OCI-LY7 (cell line): ENCODE measurements at places on chromosomes 16 and 17.

- no peak for DNase-seq
Observed at GRCh38 chr16:76932541-76933211, 258.3 kb upstream of the MON1B start.

- DNase-seq: no peak
Observed at GRCh38 chr16:64531401-64531800, 590.5 kb downstream of the CDH11 start.

DNA sequence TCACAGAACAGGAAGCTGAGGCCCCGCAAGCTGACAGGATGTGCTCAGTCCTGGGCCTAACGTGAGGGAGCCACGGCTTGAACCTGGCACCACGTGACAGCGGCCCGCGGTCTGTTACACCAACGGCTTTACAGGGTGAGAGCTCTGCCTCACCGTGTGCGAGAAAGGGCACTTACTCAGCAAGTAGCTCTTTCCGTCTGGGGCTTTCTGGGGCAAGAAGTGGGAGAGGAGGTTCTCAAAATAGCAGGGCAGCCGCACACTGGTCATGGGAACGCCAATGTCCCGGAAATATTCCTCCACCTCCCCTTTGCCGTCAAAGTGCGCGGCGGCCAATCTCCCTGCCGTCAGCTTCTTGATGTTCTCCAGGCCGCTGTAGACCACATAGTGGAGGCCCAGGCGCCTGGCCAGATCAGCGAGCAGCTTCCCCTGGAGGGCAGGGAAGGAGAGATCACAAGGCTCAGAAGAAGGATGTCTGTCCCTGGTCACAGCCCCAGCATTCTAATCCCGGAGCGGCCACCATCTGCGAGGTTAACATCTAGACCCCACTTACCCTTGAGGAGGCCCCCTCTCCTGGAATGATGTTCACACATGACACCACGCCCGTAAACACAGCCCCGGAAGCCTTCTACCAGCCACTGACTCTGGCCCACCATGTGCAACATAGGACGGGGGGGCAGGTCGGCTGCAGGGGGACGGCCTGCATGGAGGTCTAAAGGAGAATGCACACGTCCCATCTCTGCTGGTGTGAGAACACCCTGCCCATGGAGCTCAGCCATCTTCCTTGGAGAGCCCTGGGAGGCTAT is 8.2 kb downstream of the NMRAL1 start:
- no peak for DNase-seq

DNA sequence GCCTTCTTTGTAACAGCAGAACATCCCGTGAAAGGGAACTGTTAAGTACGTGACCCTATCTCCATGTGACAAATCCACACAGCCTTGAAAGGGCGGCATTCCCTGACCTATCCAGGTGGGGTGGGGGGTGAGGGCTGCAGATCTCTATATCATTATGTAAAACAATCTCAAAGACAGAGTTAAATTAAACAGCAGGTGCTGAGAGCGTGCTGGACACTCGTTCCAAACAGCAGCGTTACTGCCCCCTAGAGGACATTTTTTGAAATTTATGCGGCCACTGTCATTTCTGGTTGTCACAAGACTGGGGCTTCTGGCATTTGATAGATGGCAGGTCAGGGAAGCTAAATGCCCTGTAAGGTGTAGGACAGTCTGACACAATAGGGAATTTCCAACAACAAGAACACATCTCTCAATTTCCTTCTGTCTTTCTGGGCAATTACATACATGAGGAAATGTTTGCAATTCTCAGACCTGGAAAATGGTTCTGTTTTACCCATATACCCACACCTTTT is 6.7 kb upstream of the SLC25A39 start:
- DNase-seq: peak; percentile 90
